ENCODE measurements at places on chromosomes 2 and 18.

DNA sequence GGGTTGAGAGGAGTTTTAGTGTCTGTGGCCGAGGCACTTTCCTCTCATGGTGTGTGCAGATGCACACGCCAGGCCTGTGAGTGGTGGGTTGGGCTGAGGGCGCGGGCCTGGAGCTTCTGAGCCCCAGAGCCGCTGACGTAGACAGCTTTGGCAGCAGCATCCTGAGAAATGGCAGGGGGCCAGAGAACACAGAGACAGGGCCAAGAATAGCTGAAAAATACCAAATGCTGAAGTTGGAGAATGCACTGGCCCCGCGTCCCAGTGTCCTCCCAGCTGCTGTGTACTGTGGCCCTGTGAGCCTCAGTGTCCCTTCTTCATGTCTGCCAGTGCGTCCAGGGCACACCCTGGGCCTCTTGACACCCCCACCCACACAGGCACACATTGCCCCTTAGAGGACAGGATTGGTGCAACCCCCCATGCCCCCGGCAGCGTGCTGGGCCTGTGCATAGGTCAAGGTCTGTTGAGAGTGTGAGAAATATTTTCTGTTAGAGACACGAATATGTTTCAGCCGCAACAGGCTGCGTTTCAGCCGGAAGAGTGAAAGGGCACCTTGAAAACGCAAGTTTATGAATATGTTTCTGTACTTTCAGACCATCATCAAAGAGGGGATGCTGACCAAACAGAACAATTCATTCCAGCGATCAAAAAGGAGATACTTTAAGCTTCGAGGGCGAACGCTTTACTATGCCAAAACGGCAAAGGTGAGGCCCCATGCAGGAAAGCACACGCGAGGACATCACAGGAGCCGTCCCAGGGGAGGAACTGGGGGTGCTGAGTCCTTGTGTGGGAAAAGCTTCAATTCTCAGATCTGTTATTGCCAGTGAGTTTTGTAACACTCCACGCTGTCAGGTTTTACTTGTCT is 33.6 kb downstream of the DGKD start:
- no peak for DNase-seq

GRCh38 chr2:237935740-237936452 is 30.9 kb upstream of the UBE2F start:
- DNase-seq = no peak

DNA sequence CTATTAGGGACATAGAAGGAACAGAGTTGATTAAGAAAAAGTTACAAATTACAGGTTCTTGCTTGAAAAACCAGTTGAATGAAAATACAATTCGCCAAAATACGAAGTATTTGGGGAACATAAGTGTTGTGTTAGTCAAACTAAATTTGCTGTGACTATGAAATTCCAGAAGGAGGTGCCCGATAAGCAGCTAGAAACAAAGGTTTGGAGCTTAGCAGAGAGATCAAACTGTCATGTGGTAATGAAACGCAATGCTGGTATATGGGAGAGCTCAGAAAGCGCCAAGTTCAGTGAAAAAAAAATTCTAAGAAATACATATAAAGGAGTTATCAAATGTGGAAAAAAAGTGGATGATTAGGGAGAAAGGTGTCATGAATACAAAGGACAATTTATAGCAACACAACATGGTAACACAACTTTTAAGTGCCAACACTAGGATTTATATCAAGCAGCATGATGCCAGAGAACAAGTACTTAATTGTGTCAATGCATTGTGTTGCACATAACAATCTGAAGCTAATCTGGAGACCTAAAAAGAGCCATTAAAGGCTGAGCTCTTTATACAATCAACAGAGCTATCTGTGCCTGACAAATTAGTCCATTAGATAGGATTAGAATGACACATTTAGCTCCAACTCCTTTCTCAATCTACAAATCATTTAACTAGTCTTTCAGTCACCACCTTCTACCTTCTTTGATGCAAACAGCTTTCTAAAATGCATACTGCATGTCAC is 31.2 kb downstream of the SMAD2 start:
- no peak for DNase-seq

DNA sequence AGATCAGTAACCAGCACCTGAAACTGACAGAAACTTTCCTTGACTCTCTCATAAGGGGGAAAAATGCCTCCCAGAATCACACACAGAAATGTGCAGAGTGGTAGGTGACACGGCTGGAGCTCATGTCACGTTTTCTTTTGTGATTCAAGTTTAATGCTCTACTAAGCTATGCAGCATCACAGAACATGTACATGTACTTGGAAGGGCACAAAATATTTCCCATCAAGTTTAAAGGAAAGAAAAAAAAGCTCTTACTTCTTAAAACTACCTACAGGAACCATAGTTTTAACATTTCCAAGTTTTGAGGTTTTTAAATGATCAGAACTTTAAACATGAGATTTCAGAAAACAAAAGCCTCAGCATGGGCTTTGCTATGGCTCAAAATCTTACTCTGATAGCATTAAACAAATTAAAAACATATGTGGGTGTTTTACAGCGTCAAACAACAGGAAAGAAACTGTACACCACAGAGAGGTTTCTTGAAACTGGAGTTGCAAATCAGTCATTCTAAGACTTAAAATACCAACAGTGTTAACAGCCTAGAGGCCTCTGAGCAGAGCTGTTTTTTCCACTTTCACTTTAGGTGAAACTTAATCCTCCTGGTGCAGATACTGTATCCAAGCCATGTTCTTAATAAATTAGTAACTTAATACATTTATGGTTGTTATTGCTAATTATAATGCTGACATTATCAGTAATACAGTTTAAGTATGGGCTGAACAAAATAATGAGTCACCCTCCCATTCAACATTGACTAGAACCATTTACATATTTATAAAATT is 30.1 kb downstream of the MBP start:
- no peak for DNase-seq

DNA sequence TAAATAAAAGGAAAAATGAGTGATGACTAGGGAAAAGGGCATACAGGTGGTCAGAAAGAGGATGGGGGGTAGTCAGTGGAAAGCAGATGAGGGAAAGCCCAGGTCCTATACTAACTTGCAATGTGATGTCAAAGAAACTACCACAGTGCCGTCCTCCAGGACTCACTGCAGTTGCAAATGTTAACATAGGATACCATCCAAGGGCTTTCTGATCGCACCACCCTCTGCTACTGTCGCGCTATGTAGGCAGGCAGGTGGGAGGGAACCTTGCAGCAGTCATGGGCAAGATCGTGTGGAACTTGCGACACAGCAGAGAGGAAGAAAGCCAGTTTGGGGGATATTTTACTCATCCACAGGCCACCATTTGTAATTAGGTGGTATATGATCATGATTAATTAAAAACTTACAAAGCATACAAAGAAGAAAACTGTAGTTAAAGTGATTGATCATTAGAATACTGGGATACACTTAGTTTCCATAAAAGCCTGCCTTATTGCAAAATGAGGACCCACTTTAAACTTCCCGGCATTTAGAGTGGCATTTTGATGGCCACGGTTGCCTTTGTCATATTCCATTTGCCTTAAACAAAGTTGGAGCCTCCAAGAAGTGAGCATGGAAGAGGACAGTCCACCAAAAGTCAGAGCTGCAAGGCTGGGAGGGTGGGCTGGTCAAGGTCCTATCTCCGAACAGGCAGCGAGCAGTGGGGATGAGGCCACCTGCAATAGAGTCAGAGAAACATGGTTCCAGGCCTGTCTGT is 8.5 kb upstream of the ROCK2 start:
- DNase-seq = no peak

GRCh38 chr2:150357770-150358467 is 129.5 kb downstream of the RND3 start:
- DNase-seq = no peak

GRCh38 chr2:20168727-20169696 is 55.9 kb downstream of the SDC1 start:
- no peak for DNase-seq

DNA sequence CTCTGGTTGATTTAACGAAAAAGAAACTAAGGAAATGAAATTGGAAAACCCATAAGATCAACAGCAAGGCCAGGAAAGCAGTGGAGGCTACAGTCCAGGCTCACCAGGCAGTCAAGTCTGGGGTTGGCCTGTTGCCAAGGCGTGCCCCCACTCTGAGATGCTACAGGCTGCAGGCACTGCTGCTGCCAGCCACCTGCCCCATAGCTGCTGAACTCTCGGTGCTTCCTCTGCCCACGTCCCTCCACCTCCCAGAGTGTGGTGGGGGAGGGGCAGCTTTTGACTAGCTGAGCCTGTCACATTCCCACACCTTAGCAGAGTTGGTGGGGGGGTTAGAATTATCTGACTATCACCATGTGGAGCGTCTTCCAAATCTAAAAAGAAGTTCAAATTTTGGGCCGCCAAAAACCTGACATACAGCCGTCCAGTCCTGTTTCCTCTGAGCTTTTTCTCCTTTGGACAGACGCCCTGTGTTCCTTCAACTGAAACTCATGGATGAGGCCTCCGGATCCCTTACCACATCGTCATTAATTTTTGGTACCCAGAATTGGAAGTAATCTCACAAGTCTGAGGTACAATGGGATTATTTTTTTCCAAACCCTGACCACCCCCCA is 3.9 kb upstream of the SH3RF3 start:
- no peak for DNase-seq

DNA sequence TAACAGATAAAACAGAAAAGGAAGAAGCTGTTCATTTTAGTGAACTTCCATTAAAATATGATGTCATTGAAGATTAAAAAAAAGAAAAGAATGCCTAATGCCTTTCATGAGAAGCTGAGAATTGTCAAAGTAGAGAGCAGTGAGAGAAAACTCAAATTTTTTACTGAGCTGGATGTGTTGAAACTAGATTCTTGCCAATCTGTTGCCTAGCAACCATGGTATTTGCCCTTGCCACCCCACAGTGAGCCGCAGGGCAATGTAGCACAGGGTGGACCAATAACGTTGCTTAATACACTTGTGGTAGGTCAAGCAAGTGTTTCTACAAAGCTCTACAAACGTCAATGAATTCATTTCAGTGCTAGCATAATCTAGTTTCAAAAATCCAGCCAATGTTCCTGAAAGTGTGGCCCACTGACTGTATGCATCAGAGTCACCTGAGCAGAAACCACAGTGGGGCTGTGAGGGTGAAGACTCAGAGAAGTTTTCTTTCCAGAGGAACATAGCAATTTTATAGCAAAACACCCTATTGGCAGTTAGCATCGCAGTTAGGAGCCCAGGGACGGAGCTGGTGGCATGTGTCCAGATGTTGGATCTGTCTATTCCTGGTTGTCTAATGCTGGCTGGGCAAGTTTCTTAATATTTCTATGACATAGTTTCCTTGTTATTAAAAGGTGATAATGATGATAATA is 132.2 kb downstream of the DOCK10 start:
- DNase-seq = no peak

DNA sequence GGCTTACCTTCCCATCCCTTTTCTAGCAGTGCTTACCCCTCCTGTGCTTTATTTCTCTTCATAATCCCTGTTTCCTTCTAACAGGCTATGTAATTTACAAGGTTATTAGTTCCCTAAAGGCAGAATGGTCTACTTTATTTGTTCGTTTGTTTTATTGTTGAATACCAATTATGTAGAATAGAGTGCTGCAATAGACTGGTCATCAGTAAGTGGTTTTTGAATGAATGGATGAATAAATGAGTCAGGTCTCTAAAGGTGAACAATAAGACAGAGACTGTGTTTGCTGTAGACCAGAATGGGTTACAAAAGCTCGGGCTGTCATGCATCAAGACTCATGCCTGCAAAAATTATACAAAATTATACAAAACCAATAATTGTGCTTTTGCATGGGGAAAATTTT is 332.0 kb downstream of the IRS1 start:
- no peak for DNase-seq

DNA sequence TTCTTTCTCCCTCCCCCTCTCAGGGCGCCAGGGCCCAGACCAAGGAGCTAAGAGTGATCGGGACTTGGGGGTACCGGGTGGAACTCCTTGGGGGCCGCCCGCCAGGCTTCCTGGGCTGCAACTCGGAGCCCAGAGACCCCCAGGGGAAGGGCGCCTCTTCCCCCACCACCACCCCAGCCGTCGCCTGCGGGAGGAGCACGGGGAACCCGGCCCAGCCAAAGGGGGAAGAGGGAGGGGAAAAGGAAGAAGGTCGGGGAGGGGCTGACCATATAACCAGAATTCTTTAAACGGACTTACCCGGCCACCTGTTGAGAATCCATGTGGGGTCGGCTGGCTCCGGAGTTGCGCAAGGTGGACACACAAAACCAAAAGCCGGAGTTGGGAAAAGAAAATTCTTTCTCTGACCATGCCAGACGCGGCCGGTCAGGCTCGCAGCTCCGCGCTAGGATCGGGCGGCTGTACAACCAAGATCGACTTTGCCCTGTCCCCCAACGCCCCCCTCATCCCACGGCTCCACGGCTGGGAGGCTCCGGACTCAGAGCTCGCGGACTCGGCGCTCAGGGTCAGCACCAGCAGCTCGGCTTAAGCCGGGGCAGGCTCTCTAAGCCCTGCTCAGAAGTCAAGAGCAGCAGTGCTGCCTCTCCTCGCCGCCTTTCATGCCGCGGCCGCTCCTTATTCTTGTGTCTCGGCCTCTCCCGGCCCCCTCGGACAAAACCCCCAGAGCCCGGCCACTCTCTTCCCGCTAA is 6.3 kb upstream of the SIX3 start:
- no peak for DNase-seq

DNA sequence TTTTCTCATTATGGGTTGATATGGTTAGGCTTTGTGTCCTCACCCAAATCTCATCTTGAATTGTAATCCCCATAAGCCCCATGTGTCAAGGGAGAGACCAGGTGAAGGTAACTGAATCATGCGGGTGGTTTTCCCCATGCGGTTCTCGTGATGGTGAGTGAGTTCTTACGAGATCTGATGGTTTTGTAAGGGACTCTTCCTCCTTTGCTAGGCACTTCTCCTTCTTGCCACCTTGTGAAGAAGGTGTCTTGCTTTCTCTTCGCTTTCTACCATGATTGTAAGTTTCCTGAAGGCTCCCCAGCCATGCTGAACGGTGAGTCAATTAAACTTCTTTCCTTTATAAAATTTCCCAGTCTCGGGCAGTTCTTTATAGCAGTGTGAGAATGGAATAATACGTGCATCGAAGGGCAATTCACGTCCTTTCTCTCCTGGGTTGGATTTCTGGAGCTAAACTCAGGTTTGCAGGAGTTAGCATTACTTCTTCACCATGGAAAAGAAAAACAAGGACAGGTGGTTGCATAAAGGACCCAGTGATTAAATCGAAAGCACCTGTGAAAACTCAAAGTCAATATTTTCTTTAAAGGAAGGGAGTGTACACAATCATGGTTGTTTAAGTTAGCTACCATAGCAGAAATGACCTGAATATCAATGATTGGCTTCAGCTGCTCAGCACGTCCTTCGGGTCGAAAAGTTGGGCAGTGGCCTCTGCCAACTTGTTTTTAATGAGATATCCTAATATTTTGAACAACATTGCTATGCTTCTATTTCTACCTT is 54.1 kb downstream of the CDC42EP3 start:
- DNase-seq = no peak

- no peak for DNase-seq
Measured at GRCh38 chr2:60095903-60096302, 457.6 kb downstream of the BCL11A start.

- DNase-seq = no peak
Measured at GRCh38 chr2:222142027-222142426, 156.8 kb downstream of the PAX3 start.
